ENCODE measurements at places on chromosomes 3 and 15.

GRCh38 chr3:132554437-132554836 is 42.6 kb upstream of the ACKR4 start:
- DNase-seq = no peak

- DNase-seq = no peak
Observed at GRCh38 chr3:46296826-46297225, 54.6 kb downstream of the CCR3 start.

GRCh38 chr3:17945799-17946399 is 203.5 kb upstream of the TBC1D5 start:
- DNase-seq = peak; percentile 28

GRCh38 chr3:182484682-182485081 is 308.6 kb upstream of the ATP11B start:
- DNase-seq = no peak

- DNase-seq = peak; percentile 10
Observed at GRCh38 chr15:79919749-79920511, 23.1 kb upstream of the MTHFS start.

DNA sequence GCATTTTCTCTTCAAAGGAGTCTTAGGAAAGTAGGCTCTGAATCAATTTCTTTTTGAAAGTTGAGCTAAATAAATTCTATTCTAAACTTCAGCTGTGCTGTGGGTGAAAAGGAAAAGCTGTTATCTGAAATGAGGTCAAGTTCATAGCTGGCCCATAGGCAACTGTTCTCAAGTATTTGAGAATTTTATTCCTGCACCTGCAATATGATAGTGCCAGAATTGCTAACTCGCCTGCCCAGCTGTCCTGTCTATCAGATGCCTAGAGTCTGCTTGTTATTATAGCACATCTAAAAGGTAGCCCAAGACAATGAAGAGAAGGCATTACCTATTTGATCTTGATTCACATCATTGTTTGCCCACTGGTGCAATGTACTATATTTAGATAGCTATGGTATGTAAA is 798.7 kb downstream of the DIPK2A start:
- no peak for DNase-seq

DNA sequence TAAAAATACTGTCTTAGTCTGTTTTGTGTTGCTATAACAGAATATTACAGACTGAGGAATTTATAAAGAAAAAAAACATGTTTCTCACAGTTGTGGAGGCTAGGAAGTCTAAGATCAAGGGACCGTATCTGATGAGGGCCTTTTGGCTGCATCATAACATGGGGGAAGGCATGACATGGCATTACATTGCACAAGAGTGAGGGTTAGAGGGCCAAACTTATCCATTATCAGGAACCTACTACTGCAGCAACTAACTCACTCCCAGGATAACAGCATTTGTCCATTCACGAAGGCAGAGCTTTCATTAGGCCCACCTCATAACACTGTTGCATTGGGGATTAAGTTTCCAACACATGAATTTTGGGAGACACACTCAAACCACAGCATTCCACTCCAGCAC is 30.3 kb downstream of the SYN2 start:
- DNase-seq = peak; percentile 19

- no peak for DNase-seq
Observed at GRCh38 chr3:513301-513700, 316.7 kb downstream of the CHL1 start.

DNA sequence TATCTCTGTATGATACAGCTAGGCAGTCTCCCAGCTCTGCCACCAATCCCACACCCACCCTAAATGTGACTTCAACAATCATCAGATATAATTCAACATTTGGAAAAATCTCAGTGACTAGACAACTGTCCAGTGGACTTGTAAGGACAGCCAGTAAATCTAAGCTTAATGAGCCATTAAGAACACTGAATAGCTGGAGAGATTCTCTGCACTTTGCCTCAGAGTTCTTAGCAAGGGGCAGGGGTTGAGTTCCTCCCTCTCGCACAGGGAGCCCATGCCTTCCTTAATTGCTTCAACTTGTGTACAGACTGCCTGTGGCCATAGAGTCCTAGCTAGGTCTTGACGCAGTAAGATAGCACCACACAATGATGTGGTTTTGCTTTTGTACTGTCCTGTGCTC is 15.6 kb downstream of the MEX3B start:
- no peak for DNase-seq

GRCh38 chr3:105747696-105748095 is 121.1 kb downstream of the CBLB start:
- DNase-seq = no peak

DNA sequence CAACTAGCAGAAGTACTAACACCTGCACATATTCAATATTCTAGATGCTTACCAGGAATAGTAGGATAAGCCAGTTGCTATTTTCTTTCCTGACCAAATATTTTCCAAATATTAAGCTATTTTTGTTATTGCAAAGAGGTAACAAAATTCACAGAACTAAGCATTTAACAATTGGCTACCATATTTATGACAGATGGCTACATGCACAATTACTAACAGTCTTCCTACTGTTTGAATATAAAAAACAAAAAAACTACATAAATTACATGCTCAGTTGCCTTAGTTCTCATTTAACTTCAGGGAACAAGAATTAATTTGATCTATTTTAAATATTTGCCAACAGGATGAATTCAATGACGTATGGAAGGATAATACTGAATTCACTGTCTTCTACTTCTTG is 36.2 kb downstream of the CFAP20DC start:
- no peak for DNase-seq

DNA sequence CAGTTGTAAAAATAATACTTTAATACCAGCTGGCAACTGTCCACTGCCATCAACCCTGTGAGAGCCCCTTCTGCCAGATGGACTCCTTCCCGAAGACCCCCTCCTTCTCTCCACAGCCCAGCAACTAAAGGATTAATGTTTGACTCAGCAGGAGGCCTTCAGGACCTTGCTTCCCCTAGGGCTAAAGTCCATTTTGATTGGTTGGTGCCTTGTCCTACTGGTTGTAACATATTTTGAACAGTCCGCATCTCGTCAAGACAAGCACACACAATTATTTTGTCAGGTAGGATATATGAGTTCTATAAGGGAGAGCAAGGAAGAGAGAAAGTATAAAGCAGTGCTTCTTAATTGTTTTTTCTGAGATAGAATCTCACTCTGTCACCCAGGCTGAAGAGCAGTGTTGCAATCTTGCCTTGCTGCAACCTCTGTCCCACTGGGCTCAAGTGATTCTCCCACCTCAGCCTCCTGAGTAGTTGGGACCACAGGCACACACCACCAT is 18.6 kb downstream of the ACOX2 start:
- no peak for DNase-seq

DNA sequence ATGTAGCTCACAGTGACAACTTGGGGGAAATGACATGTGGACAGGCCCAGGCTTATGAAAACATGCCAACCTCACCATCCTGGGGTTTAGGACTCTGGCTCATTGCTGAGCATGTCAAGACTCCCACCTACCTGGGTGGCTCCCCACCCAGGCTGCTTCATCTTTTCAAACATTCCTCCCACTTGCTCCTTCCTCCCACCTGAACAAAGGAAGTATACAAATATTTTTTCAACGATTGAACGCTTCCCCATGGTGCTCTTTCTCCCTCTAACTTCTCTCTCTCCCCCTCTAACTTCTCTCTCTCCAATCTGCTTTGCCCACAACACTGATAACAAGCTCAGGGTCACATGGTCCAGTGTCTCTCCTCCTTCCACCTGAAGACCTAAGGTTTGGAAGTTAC is 27.7 kb upstream of the CPEB1 start:
- DNase-seq = no peak

GRCh38 chr15:34359416-34359815 is 7.6 kb downstream of the LPCAT4 start:
- no peak for DNase-seq

DNA sequence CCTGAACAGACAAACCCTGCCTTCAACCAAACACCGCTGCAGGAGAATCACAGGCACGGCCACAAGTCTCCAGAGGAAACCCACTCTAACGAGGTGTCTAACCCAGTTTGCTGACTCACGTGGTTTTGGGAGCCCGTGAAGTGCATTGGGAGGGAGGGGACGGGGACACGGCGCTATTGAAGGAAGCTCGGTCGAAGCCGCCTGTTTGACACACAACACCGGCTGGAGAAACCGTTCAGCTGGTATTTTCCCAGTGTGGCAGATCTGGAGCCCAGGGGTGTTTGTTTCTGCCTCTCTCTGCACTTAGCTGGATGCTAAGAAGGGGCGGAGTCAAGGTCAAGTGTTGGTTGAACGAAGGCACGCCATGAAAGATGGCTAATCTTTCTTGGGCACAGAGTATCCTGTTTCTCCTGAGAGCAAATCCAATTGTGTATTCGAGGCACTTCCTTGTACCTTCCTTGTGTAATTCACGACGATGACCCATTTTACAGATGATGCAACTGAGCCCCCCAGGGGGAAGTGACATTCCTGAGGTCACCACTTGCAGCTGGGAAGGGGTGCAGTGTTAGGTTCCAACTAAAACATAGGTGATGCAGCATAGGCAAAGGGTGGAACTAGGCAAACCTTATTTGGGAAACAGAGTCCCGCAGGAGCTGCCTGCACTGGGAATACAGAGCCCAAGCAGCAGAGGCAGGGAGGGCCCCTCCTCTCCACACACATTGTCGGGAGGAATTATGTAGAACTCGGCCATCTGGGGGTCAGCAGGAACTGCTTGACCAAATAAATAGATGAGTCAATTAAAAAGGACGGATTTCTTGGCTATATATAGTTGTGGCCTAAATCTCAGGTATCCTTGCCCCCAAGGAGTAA is 22.5 kb downstream of the SLC6A6 start:
- no peak for DNase-seq

GRCh38 chr3:134355416-134355815 is 18.8 kb downstream of the AMOTL2 start:
- DNase-seq = no peak

- DNase-seq = no peak
Observed at GRCh38 chr3:143045639-143046038, 44.3 kb downstream of the U2SURP start.

Data from erythroblast (primary cell).